ENCODE measurements at places on chromosomes 7 and 10.

DNA sequence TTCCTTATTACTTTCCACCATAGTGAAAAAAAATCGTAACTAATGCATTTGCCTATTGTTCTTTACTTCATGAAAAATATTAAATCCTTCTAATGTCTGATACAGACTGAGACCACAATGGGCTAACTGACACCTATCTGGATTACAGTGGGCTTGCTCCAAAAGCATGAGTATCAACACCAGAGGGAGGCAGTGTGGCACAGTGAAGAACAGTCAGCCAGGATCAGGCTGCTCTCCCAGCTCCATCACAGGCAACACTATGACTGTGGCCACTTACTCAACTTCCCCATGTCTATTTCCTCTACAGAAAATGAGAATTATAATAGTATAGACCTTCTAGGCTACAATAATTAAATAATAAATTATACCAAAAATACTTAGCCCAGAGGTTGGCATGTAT, 97.2 kb downstream of the SLC25A13 start:
- DNase-seq, result no peak

- DNase-seq, result no peak
Measured at GRCh38 chr7:67771846-67772605, 775.4 kb downstream of the TYW1 start.

DNA sequence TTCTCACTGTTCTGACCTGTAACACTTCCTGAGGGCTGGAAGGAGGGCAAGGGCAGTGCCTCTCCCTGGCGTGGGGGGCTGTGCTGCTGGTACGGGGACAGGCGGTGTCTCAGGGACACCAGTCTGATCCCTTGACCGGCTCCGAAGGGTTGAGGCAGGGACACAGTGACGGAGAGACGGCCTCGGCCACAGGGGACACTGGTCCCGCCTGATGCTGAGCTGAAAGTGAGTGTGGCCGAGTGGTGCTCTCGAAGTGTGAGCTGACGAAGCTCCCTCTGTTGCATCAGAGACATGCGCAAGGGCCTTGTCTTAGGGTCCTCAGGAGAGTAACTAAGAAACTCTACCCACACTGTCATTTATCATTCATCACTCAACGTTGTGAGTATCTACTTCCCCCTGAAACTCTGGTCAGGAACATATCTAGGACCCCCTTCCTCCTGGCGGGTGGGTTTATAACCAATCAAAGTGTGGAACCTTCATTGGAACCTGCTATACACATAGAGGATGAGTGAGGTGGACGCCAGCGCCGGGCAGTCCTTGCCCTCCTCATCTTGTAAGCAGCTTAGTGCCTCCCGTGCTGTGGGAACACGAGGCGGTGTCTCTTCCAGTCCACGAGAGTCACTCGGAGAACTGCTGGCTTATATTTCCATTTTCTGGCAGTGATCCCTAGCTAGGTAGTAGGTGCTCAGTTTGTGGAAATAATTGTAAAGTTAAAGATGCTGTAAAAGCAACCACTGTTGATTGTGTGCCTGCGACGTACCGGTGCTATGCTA, 283.1 kb downstream of the DNAJB6 start:
- DNase-seq, result no peak

- DNase-seq, result peak; percentile 49
Measured at GRCh38 chr10:24723788-24724380, at the start of gene ARHGAP21. Gene ARHGAP21 (minus strand): TSS chr10:24723887. CDS start chr10:24721899, 1,988 bp downstream.

GRCh38 chr10:112779025-112779770, 170.8 kb upstream of the TCF7L2 start:
- no peak for DNase-seq

DNA sequence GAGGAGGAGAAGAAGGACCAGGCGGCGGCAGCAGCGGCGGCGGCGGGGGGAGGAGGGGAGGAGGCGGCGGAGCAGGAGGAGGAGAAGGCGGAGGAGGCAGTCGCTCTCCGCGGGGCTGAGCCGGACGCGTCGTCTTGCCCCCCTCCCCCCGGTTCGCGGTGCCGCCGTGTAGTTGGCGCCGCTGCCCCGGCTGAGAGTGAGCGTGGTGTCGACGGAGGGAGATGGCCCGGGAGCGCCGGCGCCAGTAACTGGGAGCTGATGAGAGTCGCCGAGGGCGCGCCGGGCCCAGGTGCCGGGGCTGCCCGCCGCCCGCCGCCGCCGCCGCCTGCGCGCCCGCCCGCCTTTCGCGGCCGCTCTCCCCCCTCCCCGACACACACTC, 257 bp downstream of the WAC start:
- DNase-seq, result no peak

DNA sequence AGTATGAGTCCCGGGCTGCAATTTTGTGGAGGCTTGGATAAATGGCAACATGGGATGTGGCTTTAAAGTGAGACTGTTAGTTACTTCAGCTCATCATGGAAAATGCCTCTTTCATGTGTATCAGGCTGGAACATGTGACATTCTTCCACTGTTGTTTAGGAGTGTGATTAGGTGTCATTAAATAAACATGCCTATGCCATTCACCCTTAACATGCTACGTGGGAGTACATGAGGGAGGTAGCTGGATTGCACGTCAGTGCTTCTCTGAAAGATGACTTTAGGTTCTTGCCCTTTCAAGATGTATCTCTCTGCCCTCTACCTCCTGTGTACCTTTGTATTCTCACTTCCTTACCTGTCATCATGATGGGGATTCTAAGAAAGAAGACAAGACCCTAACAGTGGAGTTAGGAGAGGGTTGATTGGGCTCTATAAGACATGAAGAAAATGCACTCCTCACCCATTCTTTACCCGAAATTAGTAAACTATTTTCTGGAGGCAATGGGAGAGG, 8.9 kb downstream of the AKR1E2 start:
- DNase-seq, result no peak

DNA sequence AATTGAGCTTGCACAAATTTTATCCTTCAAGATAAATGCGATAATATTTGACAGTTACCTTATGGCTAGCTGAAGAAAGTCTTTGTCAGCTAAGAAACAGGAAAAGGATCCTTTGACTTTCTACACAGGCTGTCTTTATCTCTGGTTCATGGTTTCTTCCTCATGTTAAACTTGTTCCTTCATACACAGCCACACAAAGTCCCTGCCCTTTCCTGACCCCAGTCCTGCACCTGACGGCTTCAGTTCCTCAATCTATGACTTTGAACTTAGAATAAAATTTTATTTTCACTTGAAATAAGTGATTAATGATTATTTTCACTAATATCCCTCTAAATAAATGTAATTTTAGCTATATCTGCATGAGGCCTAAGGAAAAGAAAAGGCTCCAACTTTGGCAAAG, 77.8 kb upstream of the PRSS1 start:
- DNase-seq, result no peak

DNA sequence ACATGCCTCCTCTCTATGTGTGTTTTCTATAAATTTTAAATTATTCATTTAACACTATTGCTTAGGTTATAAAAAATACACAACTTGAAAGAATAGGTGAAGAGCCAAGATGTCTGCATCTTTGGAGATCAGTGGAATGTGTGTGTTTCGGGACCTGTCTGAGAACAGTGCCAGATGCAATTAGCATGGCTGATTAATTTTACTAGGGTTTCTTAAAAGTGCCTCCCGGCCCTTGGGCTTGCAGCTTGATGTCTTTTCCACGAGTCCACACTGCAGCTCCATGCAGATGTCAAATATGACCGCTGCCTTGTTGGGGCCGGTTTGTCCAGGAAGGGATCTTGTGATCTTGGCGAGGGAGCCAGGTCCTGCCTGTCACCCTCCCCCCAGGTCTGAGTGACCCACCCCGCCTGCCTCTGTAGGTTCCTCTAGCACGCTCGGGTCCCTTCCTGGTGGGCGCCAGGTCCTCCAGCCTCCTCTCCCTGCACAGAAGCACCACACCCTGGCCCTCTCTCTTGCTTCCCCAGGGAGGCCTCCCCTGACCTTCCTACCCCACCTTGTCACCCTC, 20.7 kb downstream of the LHPP start:
- DNase-seq, result no peak

DNA sequence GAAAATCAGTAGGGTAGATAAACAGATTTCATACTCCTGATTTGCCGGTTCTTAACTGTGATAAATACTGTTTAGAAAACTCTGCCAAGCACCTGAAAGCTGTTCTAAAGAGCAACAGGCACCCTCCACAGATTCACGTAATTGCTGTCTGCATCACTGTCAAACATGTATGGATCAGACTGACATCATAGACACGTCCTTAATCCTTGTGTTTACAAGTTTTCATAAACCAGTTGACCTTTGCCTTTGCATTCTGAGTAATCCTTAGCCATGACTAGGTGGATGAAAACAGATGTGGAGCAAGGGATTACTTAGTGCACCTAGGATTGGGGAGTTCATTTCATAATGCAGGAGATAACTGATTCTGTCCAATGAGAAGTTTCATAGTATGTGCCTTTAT, 41.6 kb downstream of the SLC39A12 start:
- DNase-seq, result no peak

DNA sequence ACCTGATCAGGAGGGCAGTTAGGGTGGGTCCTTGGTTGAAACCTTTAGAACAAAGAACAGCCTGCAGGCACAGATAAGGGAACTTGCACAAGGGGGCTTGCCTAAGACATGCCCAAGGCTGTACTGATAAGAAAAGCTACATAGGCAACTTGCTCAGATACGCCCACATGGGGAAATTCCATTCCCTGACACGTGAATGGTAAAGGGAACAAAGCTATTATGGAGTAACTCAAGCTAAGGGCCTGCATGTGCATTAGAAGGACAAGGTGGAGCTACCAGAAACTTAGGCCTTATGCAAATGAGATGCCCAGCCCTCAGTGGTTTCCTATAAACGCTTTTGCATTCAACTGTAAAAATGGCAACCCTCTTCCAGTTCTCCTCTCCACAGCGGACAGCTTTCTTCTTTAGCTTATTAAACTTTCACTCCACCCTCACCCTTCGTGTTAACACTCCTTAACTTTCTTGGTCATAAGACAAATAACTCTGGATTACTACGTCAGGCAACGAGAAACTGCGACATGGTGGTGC, 1192.1 kb upstream of the CELF2 start:
- no peak for DNase-seq

GRCh38 chr7:5636446-5636835, 145.0 kb downstream of the RNF216 start:
- no peak for DNase-seq

DNA sequence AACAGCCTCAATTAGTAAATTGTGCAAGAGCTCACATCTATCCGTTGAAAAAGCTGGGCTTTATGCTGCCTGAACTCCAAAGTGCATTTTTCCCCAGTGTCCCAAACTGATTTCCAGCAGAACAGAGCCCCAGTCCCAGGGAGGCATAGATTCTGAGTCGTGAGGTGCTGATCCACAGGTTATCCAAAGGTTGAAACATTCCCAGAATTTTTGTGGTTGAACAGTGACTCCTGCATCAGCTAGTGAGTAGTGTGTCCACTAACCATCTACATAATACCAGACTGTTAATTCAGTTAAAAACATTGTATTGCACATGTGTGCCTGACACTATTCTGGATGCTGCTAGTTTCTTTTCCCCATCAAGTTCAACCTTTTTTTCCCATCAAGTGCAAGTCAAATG, 761.5 kb downstream of the GATA3 start:
- DNase-seq, result no peak

DNA sequence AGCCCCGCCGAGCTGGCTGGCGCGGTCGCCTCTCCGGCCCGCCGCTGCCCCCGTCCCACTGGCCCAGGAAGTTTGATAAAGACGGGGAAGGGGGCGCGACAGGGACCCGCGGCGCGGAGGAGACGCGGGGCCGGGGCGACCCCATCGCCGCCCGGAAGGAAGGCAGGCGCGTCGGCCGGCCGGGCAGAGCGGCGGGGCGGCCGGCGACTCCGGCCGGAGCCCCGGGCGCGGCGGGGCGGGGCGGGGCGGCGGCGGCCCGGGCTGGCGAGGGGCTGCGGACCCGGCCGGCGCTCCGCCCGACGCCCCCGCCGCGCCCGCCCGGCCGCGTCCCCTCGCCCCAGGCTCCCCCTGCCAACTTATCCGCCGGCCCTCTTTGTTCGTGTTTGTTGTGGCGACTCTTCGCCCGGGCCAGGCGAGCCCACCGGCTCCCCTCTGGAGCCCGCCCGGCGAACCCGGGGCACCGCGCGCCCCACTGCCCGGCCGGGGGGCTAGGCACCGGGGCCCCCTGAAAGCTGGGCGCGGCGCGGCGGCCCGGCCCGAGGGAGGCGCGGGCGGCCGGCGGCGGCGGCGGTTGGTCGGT, 571 bp downstream of the KDM7A start:
- DNase-seq, result no peak

- DNase-seq, result no peak
Measured at GRCh38 chr7:27897001-27897400, 157.0 kb downstream of the TAX1BP1 start.

- no peak for DNase-seq
Measured at GRCh38 chr10:69477968-69478597, 26.8 kb downstream of the TSPAN15 start.

DNA sequence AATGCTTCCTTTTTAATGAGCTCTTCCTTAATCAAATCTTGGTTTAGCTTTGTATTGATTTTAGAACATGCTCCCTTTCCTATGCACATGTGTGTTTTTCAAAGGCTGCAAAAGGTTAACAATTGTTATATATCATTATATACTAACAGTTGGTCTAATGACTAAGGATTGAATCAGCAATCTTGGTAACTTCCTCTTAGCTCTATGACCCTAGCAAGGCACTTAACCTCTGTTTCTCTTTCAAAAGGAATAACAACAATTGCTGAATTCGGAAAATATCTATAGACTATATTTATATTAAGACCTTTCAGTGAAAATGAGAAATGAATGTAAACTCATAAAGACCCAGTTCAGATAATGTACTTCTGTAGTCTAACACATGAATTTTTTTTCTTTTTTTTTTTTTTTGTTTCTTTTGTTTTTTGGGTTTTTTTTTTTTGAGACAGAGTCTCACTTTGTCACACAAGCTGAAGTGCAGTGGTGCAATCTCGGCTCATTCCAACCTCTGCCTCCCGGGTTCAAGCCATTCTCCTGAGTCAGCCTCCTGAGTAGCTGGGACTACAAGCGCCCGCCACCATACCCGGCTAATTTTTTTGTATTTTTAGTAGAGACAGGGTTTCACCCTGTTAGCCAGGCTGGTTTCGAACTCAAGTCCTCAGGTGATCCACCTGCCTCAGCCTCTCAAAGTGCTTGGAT, 48.8 kb downstream of the HOXA1 start:
- DNase-seq, result no peak

DNA sequence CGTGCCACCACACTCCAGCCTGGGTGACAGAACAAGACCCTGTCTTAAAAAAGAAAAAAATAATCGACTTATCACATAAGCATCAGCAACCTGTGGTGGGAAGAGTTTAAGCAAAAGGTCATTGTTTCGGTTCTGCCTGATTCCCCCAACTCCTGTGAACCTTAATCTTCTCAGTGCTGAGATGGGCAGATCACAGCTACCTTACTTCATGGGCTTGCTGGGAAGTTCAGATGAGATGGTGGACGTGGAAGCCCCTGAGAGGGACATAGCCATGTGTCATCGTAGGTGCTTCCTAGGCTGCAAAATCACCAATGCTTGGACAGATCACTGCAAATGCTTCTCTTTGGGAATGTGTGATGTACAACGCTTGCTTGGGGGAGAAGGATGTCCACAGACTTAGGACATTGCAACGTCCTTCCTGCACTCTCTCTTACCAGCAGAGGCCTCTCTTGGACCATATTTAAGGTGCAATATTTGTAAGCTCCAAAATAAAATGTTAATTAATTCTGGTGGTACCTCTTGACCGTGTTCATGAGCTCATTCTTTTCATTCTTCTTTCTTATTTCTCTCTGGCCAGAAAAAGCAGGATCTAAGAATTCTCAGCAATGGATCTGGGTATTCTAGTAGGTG, 8.6 kb downstream of the GJD4 start:
- DNase-seq, result no peak

- no peak for DNase-seq
Measured at GRCh38 chr7:129008645-129009414, 46.1 kb downstream of the TNPO3 start.
